GM23248 (cell line): ENCODE measurements at places on chromosomes 4 and X. TPM values are rescaled to one million over a fixed set of nuclear protein-coding genes. Genes with fewer than 3 reads are reported as not detected.

The CFAP47 gene
- not detected in 2 replicates for total RNA-seq

GRCh38 chr4:56271131-56271530, 116.2 kb downstream of the AASDH start:
- DNase-seq: no peak
- H3K4me1 ChIP-seq: no peaks in the 10 kb centered on the region
- H3K27ac ChIP-seq: no peak overlapping the region
- no peaks in the 10 kb centered on the region for H3K36me3 ChIP-seq
- H3K4me3 ChIP-seq: no peak overlapping the region
- H3K27me3 ChIP-seq: peaks cover 22% of the 10 kb centered on the region

GRCh38 chrX:54230435-54231148, 47.5 kb upstream of the FAM120C start:
- H3K4me1 ChIP-seq: no peaks in the 10 kb centered on the region
- H3K36me3 ChIP-seq: no peaks in the 10 kb centered on the region
- H3K27me3 ChIP-seq: no peaks in the 10 kb centered on the region
- H3K27ac ChIP-seq: no peak overlapping the region
- no peak overlapping the region for H3K4me3 ChIP-seq

DNA sequence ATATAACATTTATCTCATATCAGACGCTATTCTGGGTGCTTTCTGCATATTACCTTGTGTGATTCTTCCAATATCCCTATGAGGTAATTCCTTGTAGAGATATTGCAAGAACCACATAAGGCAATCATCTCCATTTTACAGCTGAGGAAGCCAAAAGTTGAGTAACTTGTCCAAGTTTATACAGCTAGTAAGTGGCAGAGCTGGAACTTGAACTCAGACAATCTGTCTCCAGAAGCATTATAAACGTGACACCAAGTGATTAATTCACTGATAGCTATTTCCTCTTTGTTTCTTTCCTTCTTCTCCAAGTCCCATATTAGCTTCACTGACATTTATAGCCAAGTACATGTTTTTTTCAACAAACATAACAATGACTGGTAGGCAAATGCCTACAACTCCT, 7.3 kb downstream of the EMCN start:
- DNase-seq: peak; percentile 60
- no peak overlapping the region for H3K4me3 ChIP-seq
- peak overlapping the region; percentile 38; the same call in 1 of the 2 replicates for H3K27ac ChIP-seq

DNA sequence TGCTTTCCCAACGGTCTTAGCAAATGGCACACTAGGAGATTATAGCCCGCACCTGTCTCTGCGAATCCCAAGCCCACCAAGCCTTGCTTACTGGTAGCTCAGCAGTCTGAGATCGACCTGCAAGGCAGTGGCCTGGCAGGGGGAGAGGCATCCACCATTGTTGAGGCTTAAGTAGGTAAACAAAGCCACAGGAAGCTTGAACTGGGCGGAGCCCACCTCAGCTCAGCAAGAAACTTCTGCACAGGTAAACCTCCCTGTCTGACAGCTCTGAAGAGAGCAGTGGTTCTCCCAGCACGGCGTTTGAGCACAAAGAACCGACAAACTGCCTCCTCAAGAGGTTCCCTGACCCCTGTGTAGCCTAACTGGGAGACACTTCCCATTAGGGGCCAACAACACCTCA, 42.8 kb downstream of the BRWD3 start:
- no peak overlapping the region for H3K4me3 ChIP-seq
- no peak for DNase-seq
- H3K27ac ChIP-seq: no peak overlapping the region
- H3K27me3 ChIP-seq: no peaks in the 10 kb centered on the region
- no peaks in the 10 kb centered on the region for H3K36me3 ChIP-seq

DNA sequence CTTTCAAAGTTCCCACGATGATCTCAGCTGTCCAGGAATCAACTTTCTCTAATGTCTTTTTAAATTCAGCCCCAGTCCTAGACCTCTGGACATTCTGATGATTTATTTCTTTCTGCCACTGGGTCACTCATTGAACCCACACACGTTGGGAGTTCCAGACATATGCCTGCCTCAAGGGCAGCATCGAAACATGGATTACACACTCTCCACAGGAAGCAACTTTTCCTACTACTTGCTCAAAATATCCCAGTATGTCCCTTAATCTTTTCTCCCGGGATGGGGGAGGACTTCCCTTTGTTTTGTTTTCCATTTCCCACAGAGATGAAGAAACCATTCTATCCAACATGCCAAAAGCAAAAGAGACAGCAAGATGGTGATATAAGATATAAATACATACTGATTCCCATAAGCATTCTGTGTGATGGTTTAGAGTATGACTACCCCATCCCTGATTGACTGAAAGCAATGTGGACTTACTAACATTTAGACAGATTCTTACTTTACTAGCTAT, 79.8 kb upstream of the PPARGC1A start:
- H3K4me1 ChIP-seq: no peaks in the 10 kb centered on the region
- DNase-seq: no peak
- no peak overlapping the region for H3K4me3 ChIP-seq
- 0 out of 2 replicates have a peak, but pooled peaks cover 6% of the 10 kb centered on the region for H3K27me3 ChIP-seq
- H3K36me3 ChIP-seq: no peaks in the 10 kb centered on the region

GRCh38 chr4:1756079-1756478, 34.8 kb downstream of the TACC3 start:
- H3K36me3 ChIP-seq: no peaks in the 10 kb centered on the region
- no peak overlapping the region for H3K27ac ChIP-seq
- H3K27me3 ChIP-seq: no peaks in the 10 kb centered on the region

DNA sequence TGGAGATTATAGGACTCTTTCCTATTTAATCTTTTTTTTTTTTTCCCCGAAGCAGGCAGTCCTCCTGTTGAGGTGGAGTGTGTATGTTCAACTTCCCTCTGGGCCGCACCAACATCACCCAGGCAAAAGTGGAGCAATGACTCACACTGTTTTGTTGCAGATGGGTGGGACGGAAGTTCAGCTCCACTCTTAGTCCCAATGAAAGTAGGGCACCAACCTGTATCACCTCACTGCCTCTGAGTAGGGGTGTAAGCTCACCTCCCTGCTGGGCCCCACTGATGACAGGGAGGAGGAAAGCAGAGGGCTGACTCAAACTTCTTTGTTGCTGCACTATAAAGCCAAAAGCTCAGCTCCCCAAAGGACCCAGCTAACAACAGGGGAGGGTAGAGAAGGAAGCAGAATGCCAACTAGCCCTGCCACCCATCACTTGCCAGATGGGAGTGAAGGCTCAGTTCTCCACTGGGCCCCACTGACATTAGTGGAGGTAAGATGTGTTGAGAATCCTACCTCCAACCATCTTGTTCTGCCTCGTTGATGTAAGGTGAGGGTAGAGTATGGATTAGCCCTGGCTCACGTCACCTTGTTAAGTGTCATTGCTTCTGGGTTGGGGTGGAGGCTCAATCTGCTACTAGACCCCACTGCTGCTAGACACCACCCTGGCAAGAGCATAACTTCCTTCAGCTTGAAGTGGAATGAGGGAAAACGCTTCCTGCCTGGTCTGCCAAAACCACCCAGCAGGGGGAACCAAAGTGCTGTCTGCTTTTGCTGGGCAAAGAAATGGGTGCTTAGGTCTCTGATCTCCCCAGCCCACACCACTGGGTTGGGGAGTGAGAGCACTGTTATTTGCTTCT, 14.1 kb downstream of the RPS6KA3 start:
- no peak overlapping the region for H3K4me3 ChIP-seq
- peaks cover 3% of the 10 kb centered on the region; the same call in 1 of the 2 replicates for H3K4me1 ChIP-seq
- H3K27ac ChIP-seq: no peak overlapping the region
- no peaks in the 10 kb centered on the region for H3K27me3 ChIP-seq
- H3K36me3 ChIP-seq: no peaks in the 10 kb centered on the region
